ENCODE measurements at places on chromosomes 3 and 15.

DNA sequence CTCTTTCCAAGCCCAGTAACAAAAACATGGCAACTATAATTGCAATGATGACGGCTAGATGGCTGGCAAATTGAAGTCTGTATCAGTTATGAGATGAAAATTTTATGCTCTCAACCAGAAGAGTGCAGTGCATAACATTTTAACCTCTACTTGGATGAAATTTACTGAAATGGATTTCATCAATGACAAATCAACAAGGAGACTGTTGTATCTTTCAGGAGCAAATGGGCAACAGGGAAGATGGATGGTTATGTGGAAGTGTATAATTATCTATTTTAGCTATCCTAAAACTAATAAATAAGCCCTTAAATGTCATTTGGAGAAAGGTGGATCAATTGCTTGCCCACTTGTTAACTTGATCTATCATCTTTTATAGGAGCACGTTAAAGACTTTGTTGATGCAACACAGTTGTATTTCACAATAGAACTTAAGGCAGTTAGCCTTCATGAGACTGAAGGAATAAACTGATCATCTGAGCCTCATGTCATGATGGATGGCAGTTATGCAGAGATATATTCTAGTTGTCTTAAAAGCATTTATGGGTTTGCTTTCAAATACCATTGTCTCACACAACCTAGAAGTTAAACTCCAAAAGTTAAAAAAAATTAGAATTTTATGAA is 315.1 kb upstream of the TBC1D5 start:
- DNase-seq: no peak

- DNase-seq: no peak
Observed at GRCh38 chr15:81968691-81969090, 77.1 kb downstream of the MEX3B start.

- no peak for DNase-seq
Observed at GRCh38 chr3:138578141-138578540, 15.9 kb downstream of the CEP70 start.

DNA sequence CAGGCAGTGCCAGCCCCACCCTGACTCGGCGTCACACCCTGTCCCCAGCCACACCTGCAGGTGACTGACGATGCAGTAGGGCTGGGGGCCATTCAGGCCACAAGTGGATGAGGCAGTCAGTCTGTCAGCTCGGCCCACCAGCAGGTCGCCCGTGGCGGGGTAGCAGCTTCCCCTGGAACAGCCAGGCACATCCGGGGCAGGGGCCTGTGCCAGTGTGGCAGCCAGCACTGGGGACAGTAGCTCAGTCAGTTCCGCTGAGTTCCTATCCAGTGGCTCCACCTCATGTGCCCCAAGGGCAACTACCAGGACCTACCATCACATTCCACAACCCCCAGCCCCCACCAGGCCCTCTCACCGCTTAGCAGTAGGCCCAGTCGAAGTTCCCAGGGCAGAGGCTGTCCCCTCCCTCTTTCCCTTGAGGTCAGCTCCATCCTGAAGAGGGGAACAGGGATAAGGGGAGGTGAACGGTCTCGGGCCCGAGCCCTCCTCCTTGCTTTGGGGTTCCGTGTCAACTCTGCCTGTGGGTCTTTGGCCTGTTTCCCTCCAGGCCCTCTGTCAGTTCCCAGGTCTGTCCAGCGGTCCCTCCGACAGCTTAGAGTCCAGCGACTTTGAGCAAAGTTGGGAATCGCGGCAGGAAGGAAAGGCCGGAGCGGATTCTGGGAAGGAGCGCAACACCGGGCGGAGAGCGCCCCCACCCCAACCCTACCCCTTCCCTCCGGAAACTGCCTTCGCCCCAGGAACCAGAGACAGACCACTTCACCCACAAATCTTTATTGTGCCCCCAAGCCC is at the start of gene LAMB2:
Gene LAMB2 (minus strand): TSS at position 614 of the 789 bp plus-strand sequence. CDS start 183 bp downstream, at position 431.
- DNase-seq: peak; percentile 24

- DNase-seq: no peak
Observed at GRCh38 chr3:50186096-50186495, 5.3 kb upstream of the GNAT1 start.
